GM23338 (cell line): ENCODE measurements at places on chromosomes 3 and 15.
A peak's percentile ranks its signal among the peaks of the same experiment; 100 is the strongest.

- no peak for DNase-seq
Measured at GRCh38 chr15:88974392-88974791, 61.2 kb upstream of the MFGE8 start.

GRCh38 chr3:64187065-64187959 lies 38.0 kb downstream of the PRICKLE2 start:
- DNase-seq: no peak

- no peak for DNase-seq
Measured at GRCh38 chr3:191952609-191953008, 491.6 kb downstream of the PYDC2 start.

DNA sequence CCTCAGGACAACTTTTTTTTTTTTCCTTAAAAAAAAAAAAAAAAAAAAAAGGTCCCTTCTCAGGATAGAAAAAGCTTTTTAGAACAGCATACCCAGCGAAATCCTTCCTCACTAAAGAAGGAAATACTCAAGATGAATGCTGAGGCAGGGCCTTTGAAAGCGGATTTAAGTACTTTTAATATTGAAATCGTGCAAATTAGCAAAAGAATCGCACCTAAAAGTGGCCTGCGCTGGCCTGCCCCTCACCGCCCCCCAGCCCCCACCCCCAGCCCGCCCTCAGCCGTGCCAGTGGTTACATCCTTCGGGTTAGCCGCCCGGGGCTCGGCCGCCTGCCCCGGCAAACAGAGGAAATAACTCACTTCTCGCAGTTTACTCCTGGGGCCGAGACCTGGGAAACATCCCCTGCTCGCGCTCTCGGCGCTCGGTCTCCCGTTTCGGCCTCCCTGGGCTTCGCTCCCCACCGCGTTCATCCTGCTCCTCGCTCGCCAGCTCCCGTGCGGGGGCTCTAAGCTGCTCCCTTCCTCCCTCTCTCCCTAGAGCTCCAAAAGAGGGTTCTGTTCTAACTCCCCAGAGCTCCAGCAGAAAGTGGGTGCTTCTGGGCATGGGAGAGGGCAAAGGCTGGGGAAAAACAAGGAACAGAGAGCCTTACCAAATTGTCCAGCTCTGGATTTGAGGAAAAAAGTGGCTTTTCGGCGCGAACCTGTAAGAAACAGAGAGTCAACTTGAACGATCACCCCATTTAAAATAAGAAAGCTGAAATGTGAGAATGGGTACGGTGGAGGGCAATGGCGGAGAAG lies 5.2 kb downstream of the MEIS2 start:
- DNase-seq: peak; percentile 93

DNA sequence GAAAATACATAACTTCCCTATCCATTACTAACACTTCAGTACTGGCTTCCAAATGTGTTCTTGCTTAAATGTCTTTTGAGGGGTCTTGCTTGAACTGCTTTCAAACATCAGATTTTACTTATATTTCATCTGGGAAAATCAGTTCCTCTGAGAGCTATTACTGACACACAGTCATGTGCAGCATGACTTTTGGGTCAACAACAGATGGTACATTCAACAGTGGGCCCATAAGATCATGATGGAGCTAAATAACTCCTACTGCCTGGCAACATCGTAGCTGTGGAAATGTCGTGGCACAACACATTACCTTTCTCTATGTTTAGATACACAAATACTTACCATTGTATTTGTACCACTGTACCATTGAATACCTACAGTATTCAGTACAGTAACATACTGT lies 43.8 kb downstream of the WWTR1 start:
- DNase-seq: no peak

DNA sequence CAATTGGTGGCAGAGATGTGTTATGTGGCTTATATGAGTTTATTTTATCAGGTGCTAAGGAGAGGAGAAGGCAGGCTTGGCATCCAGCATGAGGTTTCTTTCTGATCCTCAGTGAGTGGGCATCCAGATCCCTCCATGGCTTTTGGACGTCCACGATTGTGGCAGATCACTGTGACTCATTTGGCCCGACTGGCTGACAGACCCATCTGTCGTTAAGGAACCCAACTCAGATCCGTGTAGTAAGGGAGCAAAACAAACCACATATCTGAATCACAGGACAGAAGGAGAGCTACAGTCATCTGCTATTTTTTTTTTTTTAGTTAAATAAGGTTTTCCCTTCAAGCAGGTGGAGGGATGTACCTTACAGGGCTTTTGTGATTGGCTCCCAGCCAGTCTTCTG lies 197.0 kb upstream of the KCNH8 start:
- no peak for DNase-seq

DNA sequence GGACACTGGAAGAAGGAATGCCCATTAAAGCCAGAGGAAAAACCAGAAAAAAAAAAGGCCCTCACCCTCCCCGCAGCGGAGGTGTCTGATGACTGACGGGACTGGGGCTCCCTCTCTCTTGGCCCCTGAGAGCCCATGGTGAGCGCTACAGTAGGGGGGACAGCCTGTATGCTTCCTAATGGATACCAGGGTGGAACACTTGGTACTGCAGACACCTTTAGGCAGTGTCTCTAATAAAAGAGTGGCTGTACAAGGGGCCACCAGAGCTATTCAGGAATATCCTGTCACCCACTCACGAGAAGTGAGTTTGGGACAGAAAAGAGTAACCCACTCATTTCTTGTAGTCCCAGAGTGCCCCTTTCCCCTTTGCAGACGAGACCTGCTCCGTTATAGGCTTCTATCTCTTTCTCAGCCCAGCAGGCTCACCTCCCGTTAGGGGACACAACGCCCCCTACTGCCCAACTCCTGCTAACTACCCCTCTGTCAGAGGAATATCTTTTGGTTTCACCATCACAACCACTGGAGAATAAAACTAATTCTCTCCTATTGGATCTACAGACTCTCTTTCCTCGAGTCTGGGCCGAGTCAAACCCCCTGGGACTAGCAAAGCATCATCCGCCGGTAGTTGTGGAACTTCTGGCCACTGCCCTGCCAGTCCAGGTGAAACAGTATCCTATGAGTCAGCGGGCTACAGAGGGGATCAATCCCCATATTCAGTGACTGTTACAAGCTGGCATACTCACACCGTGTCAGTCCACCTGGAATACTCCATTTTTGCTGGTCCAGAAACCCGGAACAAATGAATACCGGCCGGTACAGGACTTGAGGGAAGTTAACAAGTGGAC lies 40.8 kb downstream of the ZBTB11 start:
- DNase-seq: peak; percentile 82

DNA sequence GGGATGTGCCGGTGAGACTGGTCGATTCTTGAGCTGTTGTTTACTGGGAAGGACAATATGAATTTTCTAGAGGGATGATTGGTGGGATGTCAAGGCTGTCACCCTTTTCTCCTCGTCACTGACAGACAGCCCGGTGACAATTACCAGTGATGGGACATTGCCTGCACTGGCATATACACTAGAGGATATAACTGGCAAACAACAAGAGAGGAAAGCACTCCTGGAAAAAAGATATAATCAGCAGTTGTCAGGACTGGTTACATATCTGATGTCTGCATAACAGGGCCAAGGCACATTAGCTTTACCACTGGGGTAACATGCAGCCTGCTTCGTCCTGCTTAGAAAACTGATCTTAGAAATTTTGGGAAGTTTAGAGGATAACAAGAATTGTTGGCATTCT lies 131.1 kb downstream of the ROBO2 start:
- DNase-seq: no peak

- no peak for DNase-seq
Measured at GRCh38 chr3:189655617-189656016, 24.4 kb downstream of the TP63 start.

- peak; percentile 76 for DNase-seq
Measured at GRCh38 chr15:84633311-84634227, 20.5 kb downstream of the WDR73 start.

- no peak for DNase-seq
Measured at GRCh38 chr3:174409086-174409743, 449.9 kb upstream of the NAALADL2 start.

DNA sequence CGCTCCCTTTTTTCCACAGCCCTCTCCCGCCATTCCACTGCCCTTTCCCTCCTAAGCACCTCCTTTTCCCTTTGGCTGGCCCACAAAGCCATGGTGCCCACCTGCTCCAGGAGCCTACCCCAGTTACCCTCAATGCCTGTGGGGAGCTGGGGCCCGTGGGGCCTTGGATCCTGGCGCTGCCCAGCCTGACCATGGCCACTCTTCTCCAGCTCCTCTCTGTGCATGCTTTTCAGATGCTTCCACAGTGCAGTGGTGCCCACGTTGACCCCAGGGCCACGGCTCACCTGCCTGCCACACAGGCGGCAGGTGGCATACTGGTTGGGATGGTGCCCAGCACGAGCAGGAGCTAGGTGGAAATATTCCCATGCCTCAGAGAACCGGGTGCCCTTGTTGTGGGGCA lies 1.5 kb downstream of the ZBED2 start:
- DNase-seq: no peak

DNA sequence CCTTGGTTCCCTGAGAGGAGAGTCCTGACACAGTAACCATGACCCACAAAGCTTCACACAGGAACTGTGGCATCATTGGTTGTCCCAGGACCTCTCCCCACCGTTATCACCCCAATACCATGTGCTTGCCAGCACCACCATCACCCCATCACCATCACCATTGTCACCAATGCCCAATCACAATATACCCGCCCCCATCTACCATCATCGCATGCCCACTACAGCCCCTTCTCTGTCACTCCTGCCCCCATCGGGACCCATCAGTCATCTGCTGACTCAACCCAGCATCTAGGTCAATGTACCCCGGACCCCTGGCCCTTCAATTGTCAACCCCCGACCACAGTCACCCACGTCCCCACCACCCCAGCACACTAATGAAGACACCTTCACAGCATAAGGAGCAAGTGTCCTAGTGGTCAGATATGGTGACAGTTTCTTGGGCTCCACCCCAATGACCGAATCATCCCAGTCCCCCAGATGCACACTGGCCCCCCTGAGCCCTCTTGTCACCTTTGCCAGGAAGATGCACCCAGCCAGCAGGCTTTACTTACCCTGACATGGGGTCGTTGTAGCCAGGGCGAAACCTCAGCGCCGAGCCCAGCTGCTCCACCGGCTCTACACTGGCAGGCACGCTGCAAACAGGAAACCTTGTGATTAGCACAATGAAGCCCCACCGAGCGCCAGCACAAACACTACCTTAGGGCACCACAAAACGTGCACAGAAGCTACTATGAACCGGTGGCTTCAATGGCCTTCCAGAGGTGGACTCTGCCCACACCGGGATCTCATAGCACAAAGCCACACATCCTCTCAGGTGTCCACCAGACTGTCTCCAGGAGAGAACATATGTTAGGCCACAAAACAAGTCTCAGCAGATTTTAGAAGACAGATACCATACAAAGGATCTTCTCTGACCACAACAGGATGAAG lies 25.1 kb downstream of the SHISA5 start:
- DNase-seq: no peak

GRCh38 chr3:134482622-134483021 lies 3.2 kb downstream of the ANAPC13 start:
- DNase-seq: no peak

GRCh38 chr3:80366808-80367548 lies 599.2 kb upstream of the ROBO1 start:
- peak; percentile 2 for DNase-seq

DNA sequence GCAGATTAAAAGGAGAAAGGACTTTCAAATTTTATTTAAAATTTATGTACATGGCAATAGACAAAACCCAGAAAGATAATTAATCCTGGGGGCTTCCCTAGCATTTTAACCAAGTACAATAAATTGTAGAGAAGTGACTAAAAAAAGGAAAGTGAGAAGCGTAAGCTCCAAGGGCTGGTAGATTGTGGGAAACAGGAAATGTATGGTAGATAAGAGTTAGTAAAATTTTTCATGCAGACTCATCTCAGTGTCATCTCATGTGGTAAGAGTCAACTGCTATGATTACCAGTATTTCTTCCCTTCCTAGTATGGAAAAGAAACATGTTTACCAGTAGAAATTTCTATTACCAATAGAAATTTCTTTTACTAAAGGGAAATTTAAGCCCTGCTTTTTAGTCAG lies 464.3 kb upstream of the AGTR1 start:
- DNase-seq: no peak

DNA sequence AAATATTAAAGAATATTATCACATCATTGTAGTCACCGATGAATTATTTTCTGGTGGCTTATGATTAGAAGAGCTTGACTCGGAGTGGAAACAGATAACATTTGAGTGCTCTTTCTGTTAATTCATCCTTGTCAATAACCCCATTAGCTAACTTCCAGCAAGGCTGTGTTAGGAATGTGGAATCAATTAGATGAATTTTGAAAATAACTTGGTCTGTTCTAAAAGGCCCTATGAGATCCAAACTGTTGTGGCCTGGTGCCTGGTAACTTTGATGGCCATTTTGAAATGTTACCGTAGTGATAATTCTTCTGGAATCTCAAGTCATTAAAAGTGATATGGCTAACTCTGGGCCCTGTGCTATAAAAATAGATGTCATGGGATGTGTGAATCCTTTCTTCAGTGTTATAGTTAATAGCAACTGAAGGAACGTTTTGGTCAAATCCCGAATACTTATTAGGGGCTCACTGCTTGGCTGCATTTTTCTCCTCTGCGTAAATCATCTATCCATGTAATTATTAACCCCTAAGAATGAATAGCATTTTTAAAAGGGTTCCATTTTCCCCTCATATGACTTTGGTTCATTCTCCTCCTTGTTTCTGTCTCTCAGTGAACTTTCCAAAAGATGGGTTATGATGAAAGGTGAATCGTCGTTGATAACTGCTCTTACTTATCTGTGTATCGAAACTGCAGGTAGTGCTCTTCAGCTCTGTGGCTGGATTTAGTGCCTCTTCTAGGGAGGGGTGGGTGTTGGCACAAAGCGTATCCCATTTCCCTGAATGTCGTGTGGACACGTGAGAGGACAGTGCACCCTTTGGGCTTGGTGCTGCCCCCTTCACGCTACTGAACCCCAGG lies 82.7 kb downstream of the IGF1R start:
- no peak for DNase-seq

DNA sequence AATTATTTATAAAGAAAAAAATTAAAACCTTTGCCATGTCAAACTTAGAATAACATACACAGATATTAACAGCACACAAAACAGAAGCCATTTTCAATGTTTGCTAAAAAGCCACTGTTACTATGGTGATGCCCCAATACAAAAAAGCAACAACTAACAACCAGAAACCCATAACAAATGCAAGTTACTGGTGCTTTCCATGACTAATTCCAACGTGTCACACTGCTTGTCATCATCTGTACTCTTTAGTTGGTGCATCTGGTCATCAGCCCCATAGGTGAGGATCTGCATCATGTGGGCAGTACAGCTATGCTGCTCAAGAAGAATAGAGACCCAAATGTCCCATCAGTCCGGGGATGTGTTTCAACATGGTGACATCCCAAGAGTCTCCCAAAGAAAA lies 52.8 kb downstream of the ATP8B4 start:
- peak; percentile 19 for DNase-seq
